Anterior cingulate cortex (tissue), 58 donors: ENCODE measurements at places on chromosomes 5 and 9.

DNA sequence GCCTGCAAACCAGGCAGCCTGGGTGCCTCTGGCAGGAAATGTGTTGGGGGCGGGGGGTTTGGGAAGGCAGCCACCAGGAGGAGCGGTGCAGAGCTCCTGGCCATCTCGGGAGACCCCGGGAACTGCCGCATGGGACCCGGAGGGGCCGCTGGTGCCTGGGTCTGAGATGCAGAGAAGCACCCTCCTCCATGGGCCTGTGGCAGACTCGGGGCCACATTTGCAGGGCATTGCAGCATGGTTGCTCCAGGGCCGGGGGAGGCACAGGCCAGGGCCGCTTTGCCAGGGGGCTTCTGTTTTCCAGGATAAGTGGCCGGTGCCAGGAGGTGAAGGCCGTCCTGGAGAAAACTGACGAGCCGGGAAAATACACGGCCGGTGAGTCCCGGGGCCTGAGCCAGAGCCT, 1.7 kb downstream of the LCN1 start:
- DNase-seq, result no peak

DNA sequence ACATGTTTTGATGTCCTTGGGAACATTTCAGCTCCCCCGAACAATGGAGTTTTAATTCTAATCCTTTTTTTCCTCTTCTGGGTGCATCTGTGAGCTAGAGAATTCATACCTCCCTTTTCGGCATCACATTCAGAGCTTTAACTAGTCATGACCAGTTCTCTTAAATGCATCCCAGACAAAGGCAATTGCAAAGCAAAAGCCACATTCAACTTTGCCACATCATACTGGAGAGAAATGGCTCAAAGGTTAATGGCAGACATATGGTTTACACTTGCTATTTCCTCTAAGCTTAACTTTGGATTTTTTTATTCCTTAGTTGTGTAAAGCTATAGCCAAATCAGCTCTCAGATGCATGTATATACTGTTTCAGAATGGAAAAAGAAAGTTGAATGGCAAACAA, 153.3 kb downstream of the ESM1 start:
- no peak for DNase-seq

- no peak for DNase-seq
Measured at GRCh38 chr5:135218486-135218755, 180.6 kb downstream of the MACROH2A1 start.

DNA sequence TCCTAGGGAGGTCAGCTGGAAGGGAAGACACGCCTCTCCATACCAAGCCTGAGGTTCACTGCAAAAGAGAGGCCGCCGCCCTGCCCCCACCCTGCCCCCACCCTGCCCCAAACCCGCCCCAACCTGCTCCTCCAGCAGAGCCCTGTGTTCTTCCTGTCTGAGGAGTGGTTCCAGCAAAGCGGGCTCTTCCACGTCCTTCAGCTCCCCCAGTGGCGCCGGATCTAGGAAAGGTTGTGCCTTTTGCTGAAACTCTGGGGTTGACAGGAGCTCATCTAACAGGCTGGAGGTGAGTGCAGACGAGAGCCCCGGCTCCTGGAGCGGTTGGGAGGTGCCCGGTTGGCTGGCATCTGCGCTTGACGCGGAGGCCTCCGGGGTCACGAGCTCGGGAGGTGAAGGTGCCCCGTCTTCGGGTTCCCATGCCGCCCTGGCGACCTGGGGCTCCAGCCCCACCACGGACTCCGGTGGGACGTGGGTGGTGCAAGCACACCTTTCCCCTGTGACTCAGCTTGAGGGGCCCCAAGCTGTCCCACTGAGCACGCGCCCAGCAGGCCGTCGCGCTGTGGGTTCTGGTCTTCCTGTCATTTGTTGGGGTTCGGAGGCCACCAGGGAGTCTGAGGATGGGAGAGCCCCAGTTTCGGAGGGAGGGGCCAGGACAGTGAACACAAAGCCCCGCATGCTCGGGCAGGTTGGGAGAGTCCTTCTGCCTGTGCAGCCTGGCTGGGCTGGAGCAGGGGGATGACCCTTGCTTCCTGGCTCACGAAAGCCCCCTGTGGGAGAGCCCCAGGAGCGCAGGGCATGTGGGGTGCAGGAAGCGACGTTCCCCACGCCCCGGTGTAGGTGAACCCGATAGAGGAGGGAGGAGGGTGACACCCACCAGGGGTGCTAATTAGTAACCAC, 1467.1 kb downstream of the FOXD4L5 start:
- no peak for DNase-seq

DNA sequence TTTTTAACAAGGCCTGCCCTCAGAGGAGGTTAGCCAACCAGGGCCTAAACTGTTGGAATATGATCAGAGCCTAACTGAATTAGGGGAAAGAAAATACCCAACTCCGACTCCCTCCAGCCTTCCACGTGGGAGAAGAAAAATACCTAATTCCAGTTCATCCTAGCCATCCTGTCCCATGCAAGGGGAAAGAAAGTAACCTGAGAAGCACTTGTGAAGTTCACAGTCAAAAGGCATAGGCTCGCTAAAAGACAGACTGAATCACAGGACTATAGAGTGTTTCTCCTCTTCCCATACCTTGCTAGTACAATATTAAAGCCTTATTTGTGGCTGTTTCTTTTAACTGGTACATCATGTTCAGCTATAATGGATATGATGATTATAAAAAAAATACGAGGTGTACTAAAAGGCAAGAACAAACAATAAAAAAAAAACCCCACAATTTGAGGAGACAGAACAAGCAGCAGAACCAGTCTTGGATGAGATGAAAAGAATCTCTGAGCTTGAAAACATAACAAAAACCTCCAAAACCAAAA, 18.0 kb upstream of the ATP10B start:
- DNase-seq, result no peak

DNA sequence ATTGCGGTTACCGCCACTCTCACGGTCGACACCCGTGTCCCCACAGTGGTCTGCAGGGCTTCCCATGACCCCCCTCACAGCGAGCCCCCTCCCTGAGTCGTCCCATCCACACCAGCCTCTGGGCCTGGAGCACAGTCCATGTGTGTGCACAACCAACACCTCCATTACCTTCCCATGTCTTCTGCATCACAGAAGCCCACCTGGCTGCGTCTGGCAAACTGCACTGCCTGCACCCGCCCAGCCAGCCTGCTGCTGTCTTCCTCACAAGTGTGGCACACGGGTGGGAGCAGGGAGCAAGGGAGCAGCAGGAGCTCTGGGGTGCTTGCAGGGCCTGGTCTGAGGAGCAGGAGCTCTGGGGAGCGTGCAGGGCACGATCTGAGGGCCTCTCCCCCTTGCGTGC, 415.3 kb upstream of the IRX4 start:
- no peak for DNase-seq

DNA sequence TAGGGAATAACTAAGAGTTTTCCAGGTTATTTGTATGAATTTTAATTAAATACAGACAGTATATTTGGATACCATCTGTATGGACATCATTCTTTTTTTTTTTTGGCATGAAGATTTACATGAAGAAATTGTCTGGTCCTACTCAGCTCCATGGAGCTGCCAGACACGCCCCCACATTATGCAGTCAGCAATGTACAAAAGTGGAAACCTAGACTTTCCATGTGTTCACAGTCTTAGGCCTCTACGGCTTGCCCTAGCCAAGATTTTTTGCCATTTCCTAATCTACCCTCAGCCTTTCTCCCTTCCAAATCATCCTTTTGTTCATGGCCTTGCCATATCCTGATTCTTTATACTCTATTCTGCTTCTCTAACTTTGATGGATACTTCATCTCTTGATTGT, 207.1 kb downstream of the SGCD start:
- DNase-seq, result no peak

DNA sequence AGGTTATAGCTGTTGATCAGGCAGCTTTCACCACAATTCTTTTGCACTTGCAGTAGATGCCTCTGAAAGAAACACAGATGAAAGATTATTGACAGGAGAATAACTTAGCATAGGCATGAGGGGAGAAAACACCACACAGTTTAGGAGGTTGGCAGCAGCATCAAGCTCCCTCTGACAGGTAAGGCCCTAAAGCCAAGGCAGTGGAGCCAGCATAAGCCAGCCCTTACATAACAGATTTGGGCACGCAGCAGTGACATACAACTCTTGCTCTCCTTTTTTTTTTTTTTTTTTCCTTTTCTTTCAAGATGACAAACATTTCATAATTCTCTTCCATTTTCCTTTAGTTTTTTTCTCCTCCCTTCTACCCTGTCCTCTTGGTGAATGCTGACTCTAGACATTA, 257.6 kb upstream of the ADAMTSL1 start:
- no peak for DNase-seq
